Urinary bladder (tissue), 4 donors: ENCODE measurements at places on chromosomes 12 and 14.

DNA sequence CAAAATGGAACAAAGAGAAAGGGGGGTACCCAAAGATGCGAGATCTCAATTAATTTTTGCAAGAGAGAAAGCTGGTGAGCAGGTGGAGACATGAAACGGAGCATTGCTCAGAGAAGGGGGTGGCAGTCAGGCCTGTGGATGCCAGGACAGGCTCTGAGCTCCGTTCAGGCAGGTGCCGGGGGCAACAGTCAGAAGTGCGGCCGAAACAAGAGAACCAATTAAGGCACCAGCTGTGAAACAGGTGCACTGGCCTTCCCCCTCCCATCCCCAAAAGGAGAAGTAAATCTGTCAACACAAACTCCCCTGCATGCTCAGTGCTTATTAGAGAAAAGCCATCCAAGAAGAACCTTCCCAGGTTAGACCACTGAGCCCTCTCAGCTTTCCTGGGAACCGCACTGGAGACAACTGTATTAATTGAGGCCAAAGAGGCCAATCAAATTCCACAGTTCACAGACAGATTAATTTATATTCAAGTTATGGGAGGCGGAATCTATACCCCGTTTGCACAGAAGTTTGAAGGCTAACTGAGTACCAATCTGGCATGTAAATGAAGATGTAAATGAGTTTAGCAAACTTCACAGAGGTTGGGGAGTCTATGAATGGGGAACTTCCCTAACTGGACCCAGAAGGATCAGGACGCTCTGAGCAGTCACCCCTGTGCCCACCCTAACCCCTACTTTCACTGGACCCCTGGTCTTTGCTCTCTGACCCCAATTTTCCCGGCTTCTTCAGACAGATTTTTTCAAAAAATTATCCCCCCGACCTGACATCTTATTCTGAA, 20.9 kb downstream of the OAS2 start:
- no peak for DNase-seq

DNA sequence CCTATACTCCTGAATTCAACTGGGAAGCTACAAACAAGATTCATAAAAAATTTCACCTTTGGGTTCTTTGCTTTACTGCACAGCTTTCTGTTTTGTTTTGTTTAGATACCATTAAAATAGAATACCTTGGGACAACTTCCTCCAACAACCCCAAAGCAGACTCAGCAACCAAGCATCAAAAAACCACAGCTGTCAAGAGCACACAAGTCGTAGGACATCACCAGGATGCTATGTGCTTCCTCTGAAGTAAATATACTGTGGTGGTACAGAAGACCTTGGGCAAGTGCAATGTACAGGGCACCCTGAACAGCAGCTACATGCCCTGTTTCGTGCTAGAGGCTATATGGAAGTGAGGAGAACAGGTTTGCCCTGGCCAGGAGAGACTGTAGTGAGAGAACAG, 359.3 kb downstream of the BCL11B start:
- DNase-seq: no peak

DNA sequence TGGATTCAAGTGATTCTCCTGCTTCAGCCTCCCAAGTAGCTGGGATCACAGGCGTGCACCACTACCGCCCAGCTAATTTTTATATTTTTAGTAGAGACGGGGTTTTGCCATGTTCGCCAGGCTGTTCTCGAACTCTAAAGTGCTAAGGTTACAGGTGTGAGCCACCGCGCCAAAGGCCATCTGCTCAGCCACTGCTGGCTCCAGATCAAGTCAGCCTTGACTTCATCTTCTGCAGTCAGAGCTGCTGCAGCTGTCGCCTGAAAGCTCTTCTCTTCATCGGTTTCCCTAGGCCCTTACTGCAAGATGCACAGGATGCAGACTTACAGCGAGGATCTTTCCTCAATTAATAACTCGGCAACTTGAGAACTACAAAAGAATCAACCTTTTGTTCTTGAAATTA, 66.8 kb downstream of the CLIP1 start:
- no peak for DNase-seq

- DNase-seq: no peak
Measured at GRCh38 chr14:73438993-73439392, 19.4 kb downstream of the NUMB start.

DNA sequence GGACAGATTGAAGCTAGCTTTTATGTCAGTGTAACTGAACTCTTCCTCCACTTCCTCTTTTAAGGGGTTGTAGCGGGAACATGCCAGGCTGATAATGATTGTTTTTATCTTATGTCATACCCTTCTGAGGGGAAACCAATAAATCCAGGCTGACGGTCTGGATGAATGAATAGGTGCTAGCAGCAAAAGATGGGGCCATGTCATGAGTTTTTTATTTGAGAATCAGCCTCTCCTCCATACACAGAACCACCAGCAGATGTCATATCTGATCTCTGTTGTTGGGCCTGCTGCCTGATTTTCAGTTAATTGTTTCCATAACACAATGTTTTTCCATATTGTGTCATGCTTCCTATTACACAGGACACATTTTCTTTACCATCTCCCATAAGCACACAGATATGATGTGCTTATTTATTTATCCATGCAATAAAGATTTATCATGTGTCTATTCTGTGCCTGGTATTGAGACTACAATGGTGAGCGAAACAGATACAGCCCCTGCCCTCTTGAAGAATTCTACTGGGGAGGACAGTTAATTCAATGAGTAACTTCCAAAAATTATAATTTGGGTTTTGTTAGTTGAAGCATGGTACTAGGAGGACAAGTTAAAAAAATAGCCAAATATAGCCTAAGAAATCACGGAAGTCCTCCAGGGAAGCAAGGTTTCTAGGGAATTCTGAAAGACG, 33.6 kb upstream of the CRY1 start:
- DNase-seq: no peak

- no peak for DNase-seq
Measured at GRCh38 chr14:68554231-68554630, 238.6 kb downstream of the ZFP36L1 start.

GRCh38 chr14:101891471-101891870, 72.9 kb upstream of the DYNC1H1 start:
- no peak for DNase-seq

GRCh38 chr14:68814238-68814538, 21.3 kb upstream of the ZFP36L1 start:
- DNase-seq: no peak

- DNase-seq: no peak
Measured at GRCh38 chr12:5480938-5481303, 49.0 kb downstream of the NTF3 start.

- DNase-seq: no peak
Measured at GRCh38 chr12:103933237-103933636, 3.0 kb downstream of the HSP90B1 start.

DNA sequence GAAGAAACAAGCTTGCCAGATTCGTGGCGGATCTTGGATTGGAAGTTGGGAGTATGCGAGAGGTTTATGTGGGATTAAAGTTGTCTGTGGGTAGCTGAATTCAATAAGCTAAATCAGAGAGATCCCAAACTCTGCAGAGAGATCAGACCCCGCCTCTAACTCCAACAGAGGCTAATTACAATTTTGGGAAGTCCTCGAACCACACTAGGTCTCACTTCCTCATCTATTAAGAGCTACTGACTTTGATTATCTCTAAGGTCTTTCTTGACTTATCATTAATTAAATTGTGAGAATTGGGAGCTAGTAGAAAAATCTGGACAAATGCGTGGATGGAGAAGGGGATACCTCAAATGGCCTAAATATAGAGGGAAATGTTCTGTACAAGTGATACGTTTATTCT, 9.1 kb downstream of the NTF3 start:
- no peak for DNase-seq

DNA sequence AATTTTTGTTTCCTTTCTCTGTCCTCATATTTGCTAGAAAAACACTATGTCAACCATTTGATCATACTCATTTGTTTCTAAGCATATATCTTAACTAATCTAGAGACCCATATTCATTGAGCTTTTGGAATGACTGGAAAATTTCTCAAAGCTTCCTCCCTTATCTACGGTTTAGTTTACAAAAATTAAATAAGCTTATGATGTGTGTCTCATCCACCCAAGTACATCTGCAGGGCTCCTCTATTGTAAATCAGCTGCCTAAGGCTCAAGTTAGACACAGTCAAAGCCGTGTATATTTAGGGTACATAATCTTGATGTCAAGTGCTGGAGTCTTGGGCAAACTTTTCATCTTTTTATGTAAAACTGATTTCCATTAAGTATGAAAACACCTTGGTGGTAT, 370.5 kb downstream of the DIO2 start:
- no peak for DNase-seq

GRCh38 chr14:41521891-41522290, 84.8 kb upstream of the LRFN5 start:
- DNase-seq: no peak

- DNase-seq: no peak
Measured at GRCh38 chr12:90030726-90031125, 322.1 kb upstream of the ATP2B1 start.

- DNase-seq: no peak
Measured at GRCh38 chr14:65042296-65042695, 55.6 kb downstream of the FNTB start.

GRCh38 chr14:72904218-72904617, 10.3 kb upstream of the DPF3 start:
- no peak for DNase-seq
